ENCODE measurements at places on chromosomes 7 and 10.

- DNase-seq = no peak
These were observed at the start of gene VSTM4 for GRCh38 chr10:49115015-49115795. Gene VSTM4 (minus strand): TSS chr10:49115522. CDS start chr10:49115485, 37 bp downstream.

- DNase-seq = no peak
These were observed 167.2 kb downstream of the EVX1 start for GRCh38 chr7:27409776-27410175.

GRCh38 chr7:70480927-70481569 lies 650.9 kb upstream of the GALNT17 start:
- DNase-seq = no peak

DNA sequence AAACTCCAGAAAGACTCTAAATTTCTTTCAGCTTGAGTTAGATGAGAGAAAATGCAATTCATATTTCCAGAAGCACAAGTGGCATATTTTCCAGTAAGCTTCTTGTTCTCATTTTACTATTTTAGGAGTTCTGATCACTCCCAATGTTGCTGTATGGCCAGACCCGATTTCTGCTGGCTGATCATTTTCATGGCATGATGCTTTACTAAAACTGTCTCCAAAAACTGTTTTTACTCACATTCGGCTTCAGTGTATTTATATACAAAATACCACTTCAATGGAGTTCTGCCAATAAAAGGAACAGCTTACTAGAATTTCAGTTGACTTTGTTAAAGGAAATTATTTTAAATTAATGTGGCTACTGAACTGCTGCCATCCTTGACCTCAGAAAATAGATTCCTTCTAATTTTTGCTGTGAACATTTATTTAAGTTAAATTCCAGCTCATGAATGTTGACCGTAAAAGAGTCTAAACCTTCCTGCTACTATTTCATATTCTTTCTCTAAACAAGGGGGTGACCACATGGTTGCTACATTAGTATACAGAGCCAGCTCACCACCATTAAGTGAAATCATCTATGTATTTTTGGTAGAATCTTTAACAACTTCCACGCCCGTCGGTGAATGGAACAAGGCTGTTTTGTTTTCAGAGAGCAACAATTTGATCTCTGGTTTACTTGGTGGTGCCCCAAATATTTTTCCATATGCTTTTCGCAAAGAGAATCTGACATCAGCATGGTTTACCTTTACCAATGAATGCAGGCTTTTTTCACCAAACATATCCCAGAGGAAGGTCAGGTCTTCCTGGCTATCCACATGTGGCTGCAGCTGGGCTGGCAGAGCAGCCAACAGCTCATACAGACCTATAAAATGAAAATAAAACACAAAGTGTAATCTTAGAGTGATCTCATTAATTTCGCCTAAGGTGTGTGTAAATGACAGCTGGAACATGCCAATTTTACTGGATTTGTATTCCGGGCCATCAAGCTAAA lies 101.2 kb downstream of the MPP7 start:
- no peak for DNase-seq

- DNase-seq = no peak
These were observed 33.4 kb downstream of the INPP5A start for GRCh38 chr10:132570771-132571649.

GRCh38 chr10:37125191-37125732 lies at the start of gene ANKRD30A:
Gene ANKRD30A (plus strand): TSS chr10:37125598. CDS start chr10:37125788, 190 bp downstream.
- no peak for DNase-seq

GRCh38 chr10:112160834-112161233 lies 22.7 kb downstream of the GPAM start:
- no peak for DNase-seq

DNA sequence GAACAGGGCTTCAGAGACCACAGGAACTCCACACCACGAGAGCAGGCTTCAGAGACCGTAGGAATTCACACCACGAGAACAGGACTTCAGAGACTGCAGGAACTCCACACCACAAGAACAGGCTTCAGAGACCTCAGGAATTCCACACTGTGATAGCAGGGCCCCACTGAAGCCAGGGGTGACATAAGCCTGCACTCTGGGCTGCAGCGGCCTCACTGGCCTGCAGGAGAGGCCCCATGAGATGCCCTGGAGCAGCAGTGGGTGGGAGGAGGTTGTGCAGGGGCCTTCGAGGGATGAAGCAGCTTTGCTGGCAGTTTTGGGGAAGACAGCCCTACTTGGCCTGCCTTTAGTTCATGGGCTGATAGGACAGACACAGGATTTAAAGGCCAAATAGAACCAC lies 614.7 kb downstream of the PTPRN2 start:
- no peak for DNase-seq

- DNase-seq = no peak
These were observed 163.8 kb downstream of the INHBA start for GRCh38 chr7:41538810-41539724.

DNA sequence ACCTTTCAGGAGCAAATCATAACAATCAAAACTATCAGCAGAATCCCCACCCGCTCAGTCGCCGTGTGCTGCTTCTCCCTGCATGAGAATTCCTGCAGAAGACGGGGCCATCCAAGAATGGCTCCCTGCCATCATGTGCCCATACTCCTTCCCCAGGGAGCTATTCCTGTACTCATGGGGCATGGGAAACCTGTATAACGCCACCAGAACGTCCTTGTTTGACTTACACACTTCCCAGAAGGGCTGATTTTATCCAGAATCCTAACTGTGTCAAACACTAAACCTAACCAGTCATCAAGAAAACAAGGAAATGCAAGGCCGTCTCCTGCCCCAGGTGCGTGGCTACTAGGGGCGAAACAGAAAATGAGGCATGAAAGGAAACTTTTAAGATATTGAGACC lies 16.0 kb downstream of the DIP2C start:
- no peak for DNase-seq

GRCh38 chr10:73408978-73409521 lies 4.8 kb downstream of the ANXA7 start:
- no peak for DNase-seq

- DNase-seq = no peak
These were observed 1614.3 kb downstream of the REEP3 start for GRCh38 chr10:65135508-65135907.

GRCh38 chr10:42744134-42744701 lies 38.4 kb upstream of the BMS1 start:
- DNase-seq = no peak

- DNase-seq = no peak
These were observed 66.0 kb upstream of the TNS3 start for GRCh38 chr7:47647918-47648250.

DNA sequence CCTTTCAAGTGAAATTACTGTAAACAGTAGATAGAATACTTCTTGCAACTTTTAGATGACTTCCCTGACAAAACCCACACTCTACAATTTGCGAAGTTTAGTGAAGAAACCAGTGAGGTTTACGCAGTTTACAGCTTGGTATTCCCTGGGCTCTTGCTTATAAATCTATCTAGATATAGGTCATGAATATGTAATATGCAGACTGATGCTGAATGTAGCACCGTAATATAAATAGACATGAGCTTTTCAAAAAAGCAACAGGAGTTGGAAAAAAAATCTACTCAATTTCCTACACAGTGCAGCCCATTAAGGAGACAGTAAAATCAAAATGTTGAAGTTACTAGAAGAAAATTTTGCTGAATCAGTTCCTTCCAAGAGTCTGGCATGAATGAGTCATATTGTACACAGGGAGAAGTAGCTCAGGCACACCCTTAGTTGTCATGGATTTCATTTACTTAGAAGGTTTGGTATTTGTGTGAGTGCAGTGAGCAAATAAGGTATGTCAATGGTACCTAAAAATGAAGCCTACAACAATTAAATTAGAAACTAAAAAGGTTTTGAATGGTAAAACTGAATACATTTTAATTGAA lies 67.7 kb upstream of the NEUROD6 start:
- DNase-seq = no peak

GRCh38 chr10:10313149-10313835 lies 704.4 kb upstream of the CELF2 start:
- DNase-seq = no peak

GRCh38 chr7:128108129-128108528 lies 76.9 kb upstream of the LRRC4 start:
- DNase-seq = no peak

DNA sequence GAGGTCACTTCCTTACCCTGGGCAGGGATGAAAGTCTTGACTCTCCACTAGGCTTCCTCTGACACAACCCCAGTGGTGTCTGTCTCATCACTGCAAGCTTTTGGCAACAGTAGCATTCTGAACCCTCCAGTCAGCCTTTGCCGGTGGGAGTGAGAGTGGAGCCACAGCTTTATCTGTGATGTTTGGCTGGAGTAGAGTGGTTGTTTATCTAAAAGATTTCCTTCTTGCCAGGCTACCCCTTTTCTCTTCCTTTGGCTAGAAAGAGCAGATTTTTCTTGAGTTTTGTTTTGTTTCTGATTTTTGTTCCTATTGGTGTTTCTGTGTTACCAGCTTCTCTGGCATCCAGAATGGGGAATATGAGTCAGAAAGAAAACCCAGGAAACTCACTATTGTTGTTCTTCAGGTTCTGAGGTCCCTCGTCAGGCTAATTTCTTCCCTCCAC lies 98.9 kb upstream of the KIF5B start:
- DNase-seq = no peak

DNA sequence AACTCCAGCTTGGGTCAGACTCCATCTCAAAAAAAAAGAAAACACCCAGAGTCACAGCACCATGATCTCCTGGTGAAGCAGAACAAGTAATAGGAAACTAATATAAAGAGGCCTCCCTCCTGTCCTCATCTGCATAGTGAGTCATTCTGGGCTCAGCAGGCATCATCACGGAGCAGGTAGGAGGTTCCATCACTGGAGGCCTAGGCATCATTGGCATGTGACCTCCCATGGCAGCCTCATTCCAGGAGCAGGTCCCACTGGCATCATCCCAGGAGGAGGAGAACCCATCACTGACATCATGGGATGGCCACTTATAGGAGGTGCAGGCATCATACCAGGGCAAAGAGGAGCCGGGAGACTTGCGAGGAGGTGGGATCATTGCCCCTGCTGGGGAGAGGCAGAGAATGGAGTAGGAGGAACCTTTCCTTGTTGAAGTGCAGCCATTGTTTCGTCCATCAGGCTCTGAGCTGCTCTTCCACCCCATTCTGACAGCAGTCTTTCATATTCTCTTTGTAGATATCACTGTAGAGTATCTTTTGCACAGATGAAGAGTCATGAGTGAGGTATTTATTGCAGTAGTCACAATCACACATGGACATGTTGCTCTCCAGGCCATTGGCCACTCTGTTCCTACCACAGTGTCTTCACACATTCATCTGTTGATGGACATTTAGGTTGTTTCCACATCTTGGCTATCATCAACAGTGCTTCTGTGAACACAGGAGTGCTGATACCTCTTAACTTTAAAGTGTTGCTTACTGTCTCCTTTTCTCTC lies 73.8 kb downstream of the OSBPL3 start:
- no peak for DNase-seq

DNA sequence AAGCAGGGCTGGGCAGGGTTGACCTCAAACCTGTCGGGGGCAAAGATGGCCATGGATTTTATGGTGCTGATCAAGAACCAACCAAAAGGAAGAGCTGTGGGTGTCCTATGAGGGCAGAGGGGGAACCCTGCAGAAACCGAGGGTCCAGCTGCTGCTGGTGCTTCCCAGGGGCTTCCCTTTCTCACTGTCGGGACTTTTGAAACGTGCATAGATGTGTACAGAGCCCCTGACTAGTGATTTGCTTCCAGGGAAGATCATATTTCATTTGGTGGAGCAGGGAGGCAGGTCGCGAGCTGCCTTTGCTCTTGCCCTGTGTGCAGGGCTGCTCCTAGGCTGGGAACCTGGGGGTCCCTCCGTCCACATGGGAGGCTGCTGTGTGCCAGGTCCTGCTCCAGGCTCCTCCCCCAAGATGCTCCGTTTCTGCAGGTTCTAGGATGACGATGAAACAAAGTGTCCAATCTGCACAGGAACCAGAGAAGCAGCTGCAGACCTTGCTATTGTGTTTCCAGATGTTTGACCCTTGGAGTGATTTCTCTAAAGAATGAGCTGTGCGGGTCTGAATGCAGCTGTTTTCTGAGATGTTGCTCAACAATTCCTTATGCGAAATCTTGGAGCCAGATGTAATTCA lies 9.4 kb upstream of the INPP5A start:
- DNase-seq = no peak

GRCh38 chr10:118286051-118286838 lies 55.9 kb downstream of the FAM204A start:
- DNase-seq = no peak

- DNase-seq = no peak
These were observed 42.3 kb downstream of the HIP1 start for GRCh38 chr7:75696263-75697037.

DNA sequence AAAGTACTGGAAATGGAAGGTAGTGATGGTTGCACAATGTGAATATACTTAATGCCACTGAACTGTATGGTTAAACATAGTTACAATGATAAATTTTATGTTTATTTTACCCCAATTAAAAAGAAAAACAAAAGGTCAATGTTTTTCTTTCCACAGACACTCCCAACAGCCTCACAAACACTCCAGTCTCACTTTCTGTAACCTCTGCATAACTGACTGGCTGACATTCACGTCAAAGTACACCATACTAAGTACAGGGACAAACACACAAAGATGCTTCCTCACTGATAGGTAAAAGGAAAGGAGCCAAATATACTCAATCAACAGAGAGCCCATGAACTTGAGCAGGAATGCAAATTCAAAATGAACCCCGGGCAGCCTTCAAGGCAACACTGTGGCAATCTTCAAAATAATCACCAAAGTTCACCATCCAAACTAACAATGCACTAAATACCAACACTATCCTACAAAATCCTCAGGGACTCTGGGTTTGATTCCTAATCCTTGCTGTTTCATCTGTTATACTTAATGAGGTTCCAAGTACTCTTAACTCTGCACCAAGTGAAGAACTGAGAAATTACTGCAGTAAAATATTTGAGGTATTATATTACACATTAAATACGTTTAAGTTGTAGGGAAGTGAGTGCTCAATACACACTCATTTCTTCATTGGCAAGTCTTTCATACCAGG lies 90.8 kb downstream of the ARMH3 start:
- DNase-seq = no peak

GRCh38 chr10:121764233-121764942 lies 163.4 kb downstream of the ATE1 start:
- DNase-seq = no peak

DNA sequence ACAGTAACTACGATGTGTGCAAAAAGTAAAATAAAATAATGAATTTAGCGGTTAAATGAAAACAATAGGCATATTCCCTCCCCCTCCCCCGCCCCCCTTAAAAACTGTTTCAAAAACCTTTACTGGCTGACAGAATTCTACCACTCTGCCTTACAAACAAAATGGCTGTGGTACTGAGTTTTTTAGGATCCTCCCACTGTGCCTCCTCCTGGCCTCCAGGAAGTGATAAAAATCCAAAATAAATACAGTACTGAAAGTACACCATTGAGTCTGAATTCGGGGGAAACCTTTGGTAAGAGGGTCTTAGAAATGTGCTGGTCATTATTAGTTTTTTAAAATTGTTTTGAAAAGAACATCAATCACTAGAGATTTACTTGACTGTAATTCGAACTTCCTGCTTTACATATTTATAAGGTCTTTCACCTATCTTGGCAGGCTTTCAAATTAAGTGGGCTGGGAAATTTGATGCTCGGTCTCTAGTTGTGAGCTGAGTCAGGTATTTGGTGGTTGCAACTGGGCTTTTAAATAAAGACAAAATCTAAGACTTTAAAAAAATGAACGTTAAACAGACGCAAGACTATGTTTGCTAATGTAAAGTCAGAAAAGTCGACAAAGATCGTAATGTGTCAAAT lies 32.5 kb upstream of the EPC1 start:
- DNase-seq = peak; percentile 22

All from stimulated activated CD4-positive, alpha-beta T cell treated with anti-CD3 and anti-CD28 coated beads, Interleukin-2, amount 100 ng/mL, for 4 hours (primary cell).